Sciatic nerve (tissue), 2 donors: ENCODE measurements at places on chromosomes 7 and 10. TPM values are rescaled to one million over a fixed set of nuclear protein-coding genes. Genes with fewer than 3 reads are reported as not detected.

CYP3A4 gene
- total RNA-seq: not detected

PILRB gene
- 46.3 TPM for total RNA-seq

SLC26A5 gene
- total RNA-seq: 0.71 TPM

DENND2A gene
- 37.6 TPM for total RNA-seq

LSM8 gene
- total RNA-seq: 36.9 TPM

FBXO24 gene
- 1.2 TPM for total RNA-seq

SLC16A9 gene
- total RNA-seq: 1.8 TPM

PILRA gene
- 14.6 TPM for total RNA-seq

GDF2 gene
- not detected for total RNA-seq

HOXA6 gene
- total RNA-seq: 15.8 TPM

TBXAS1 gene
- total RNA-seq: 19.1 TPM

LIPF gene
- total RNA-seq: not detected

PLPP4 gene
- total RNA-seq: 2.1 TPM

ATP5F1C gene
- total RNA-seq: 150 TPM

PAX4 gene
- not detected for total RNA-seq

ZNF273 gene
- 11.2 TPM for total RNA-seq

ZNF425 gene
- 3.2 TPM for total RNA-seq

GPR15LG gene
- total RNA-seq: not detected

PAPOLB gene
- total RNA-seq: 0.98 TPM

MBL2 gene
- not detected for total RNA-seq

AGR2 gene
- total RNA-seq: 0.40 TPM

CALHM3 gene
- not detected for total RNA-seq

GRM3 gene
- not detected for total RNA-seq

CDHR3 gene
- 8.2 TPM for total RNA-seq

ZNF800 gene
- 39.2 TPM for total RNA-seq

SPDYE2 gene
- 0.31 TPM for total RNA-seq

FAM241B gene
- 6.1 TPM for total RNA-seq

FAM170B gene
- not detected for total RNA-seq

RNF148 gene
- total RNA-seq: 2.0 TPM

ASB10 gene
- total RNA-seq: not detected

TAS2R39 gene
- not detected for total RNA-seq

ACADSB gene
- 39.5 TPM for total RNA-seq

ICA1 gene
- total RNA-seq: 27.0 TPM

MAGI2 gene
- 51.3 TPM for total RNA-seq

BMPER gene
- total RNA-seq: 18.8 TPM

CDK6 gene
- total RNA-seq: 31.0 TPM

C7orf33 gene
- total RNA-seq: not detected

ANKRD1 gene
- total RNA-seq: 0.36 TPM

C10orf95 gene
- total RNA-seq: not detected

DOCK1 gene
- 99.7 TPM for total RNA-seq

SLC29A4 gene
- 8.8 TPM for total RNA-seq
